ENCODE measurements at places on chromosomes 5 and 9.

- no peak overlapping the region for H3K4me3 ChIP-seq
- no peak overlapping the region for H3K27ac ChIP-seq
- H3K36me3 ChIP-seq = no peaks in the 10 kb centered on the region
- DNase-seq = peak; percentile 97
These were observed 157.4 kb downstream of the NR3C1 start for GRCh38 chr5:143245929-143246561.

GRCh38 chr5:2736872-2737271 lies 14.6 kb downstream of the IRX2 start:
- DNase-seq = no peak
- H3K4me1 ChIP-seq = peaks cover 3% of the 10 kb centered on the region
- peak overlapping the region; percentile 31 for H3K4me3 ChIP-seq
- peaks cover 38% of the 10 kb centered on the region for H3K27me3 ChIP-seq

GRCh38 chr5:159933531-159934485 lies 17.5 kb downstream of the ADRA1B start:
- H3K36me3 ChIP-seq = peaks cover 2% of the 10 kb centered on the region
- H3K27me3 ChIP-seq = no peaks in the 10 kb centered on the region
- no peak for DNase-seq

DNA sequence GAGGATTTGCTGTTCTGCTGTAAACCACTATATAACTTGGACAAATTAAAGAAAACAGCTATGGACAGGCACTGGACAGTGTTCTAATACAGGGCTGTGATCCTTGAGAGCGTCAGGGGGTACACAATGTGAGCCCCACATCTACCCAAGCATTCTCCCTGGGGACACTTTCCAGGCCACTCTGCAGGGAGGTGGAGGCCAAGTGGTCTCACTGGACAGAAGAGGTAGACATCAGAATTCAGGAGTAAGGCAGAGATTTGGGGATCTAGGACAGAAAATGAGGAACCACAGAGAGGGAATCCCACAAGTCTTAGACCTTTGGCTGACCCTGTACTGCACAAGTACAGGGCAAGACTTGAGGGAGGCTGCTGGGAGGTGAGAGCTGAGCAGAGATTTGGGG lies 3.8 kb upstream of the IGFBPL1 start:
- no peak overlapping the region for H3K27ac ChIP-seq
- no peak for DNase-seq
- no peaks in the 10 kb centered on the region for H3K4me1 ChIP-seq
- H3K4me3 ChIP-seq = no peak overlapping the region

- H3K4me1 ChIP-seq = no peaks in the 10 kb centered on the region
- no peak for DNase-seq
- no peaks in the 10 kb centered on the region for H3K36me3 ChIP-seq
- no peak overlapping the region for H3K4me3 ChIP-seq
- H3K27ac ChIP-seq = no peak overlapping the region
These were observed 71.2 kb downstream of the P4HA2 start for GRCh38 chr5:132156413-132156812.

DNA sequence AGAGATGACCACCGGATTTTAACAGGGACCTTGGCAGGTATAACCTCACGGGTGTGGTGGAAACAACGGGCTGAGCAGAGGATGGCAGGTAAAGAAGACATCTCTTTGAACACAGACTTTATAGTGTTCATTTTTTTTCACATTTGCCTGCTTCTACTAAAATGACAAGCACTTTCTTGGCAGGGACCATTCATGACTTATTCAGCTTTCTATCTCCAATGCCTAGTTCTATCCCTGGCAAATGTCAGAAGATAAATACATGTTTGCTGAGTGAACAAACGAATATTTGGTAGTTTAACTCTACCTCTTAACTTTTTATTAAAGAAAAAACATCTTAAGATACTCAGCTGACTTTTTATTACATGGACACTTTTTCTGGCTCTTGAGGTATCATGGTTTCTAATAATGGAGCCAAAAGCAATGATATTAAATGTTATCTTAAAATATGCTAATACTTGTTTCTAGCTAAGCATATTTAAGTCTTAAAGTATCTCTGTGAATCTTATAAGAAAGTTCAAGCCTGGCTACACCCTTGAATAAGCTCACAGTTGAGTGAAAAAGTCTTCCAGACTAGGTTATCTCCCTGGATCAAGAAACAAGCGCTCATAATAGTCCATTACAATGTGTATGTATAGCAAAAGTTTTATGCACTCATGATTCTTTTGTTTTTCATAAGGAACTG lies 8.5 kb downstream of the ELL2 start:
- H3K4me3 ChIP-seq = no peak overlapping the region
- no peak for DNase-seq
- no peaks in the 10 kb centered on the region for H3K36me3 ChIP-seq
- peaks cover under 1% of the 10 kb centered on the region for H3K4me1 ChIP-seq
- no peak overlapping the region for H3K27ac ChIP-seq

DNA sequence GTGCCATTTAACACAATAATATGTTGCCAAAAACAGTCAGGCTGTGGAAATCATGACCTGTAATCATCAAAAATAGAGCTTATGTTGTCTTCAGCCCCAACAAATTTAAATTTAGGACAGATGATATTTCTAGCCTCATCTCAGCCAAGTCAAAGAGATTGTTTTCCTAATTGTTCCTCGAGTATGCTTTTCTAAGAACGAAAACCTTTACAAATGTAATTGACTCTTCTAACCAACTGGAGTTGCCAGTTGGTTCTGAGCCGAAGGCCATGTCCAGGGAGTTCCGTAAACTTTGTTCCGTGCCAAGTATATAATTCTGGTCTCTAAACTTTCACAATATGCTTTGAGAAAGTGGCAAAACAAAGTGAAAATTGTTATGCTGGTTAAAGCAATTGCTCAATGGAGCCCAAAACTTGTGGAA lies 160.8 kb downstream of the CEMIP2 start:
- no peak overlapping the region for H3K4me3 ChIP-seq
- no peaks in the 10 kb centered on the region for H3K27me3 ChIP-seq
- H3K36me3 ChIP-seq = no peaks in the 10 kb centered on the region
- H3K4me1 ChIP-seq = no peaks in the 10 kb centered on the region

DNA sequence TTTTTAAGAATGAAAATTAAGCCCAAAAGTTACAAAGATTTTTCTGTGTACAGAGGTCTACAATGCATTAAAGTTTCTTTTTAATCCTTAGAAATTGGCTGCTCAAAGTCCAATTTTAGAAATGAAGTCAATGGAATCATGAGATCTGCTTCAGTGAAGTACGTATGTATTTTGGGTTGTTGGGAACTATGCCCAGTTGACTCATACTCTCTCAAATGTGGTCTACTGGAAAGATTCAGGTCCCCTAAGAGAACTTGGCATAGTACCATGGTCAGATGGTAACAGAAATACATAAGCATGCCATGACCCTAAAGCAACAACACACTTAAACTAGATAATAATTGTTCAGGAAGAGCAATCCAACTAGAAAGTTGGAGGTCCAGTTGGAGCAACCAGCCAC lies 23.0 kb downstream of the FBLL1 start:
- H3K27ac ChIP-seq = no peak overlapping the region
- H3K27me3 ChIP-seq = no peaks in the 10 kb centered on the region
- no peaks in the 10 kb centered on the region for H3K4me1 ChIP-seq
- no peak overlapping the region for H3K4me3 ChIP-seq

GRCh38 chr5:74075501-74076484 lies 449.8 kb downstream of the ARHGEF28 start:
- H3K4me3 ChIP-seq = no peak overlapping the region
- no peaks in the 10 kb centered on the region for H3K27me3 ChIP-seq
- H3K27ac ChIP-seq = peak overlapping the region; percentile 41
- no peak for DNase-seq

DNA sequence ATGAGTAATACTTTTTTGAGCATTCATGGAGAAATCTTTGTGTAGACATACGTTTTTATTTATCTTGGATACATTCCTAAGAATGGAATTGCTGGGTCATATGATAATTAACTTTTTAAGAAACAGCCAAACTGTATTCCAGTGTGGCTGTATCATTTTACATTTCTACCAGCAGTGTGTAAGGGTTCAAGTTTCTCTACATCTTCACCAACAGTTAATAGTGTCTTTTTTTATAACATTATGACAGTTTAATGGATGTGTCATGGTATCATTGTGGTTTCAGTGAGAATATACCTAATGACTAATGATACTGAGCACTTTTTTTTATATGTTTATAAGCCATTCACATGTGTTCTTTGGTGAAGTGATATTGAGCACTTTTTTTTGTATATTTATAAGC lies 52.4 kb downstream of the NIPBL start:
- no peaks in the 10 kb centered on the region for H3K36me3 ChIP-seq
- H3K4me3 ChIP-seq = no peak overlapping the region
- no peak overlapping the region for H3K27ac ChIP-seq
- no peaks in the 10 kb centered on the region for H3K4me1 ChIP-seq
- DNase-seq = no peak
- H3K27me3 ChIP-seq = no peaks in the 10 kb centered on the region

- H3K27me3 ChIP-seq = no peaks in the 10 kb centered on the region
- no peaks in the 10 kb centered on the region for H3K4me1 ChIP-seq
- no peak for DNase-seq
- H3K27ac ChIP-seq = no peak overlapping the region
- no peak overlapping the region for H3K4me3 ChIP-seq
These were observed 66.8 kb downstream of the PLPP1 start for GRCh38 chr5:55467862-55468551.

- H3K27me3 ChIP-seq = no peaks in the 10 kb centered on the region
- H3K27ac ChIP-seq = peak overlapping the region; percentile 78
- peaks cover 6% of the 10 kb centered on the region for H3K36me3 ChIP-seq
- no peaks in the 10 kb centered on the region for H3K4me1 ChIP-seq
- DNase-seq = no peak
These were observed 593 bp upstream of the NAA35 start for GRCh38 chr9:85940275-85940831.

- peaks cover 14% of the 10 kb centered on the region for H3K4me1 ChIP-seq
- H3K27me3 ChIP-seq = no peaks in the 10 kb centered on the region
- H3K36me3 ChIP-seq = no peaks in the 10 kb centered on the region
- DNase-seq = no peak
These were observed 20.9 kb upstream of the DUSP1 start for GRCh38 chr5:172791726-172792445.

DNA sequence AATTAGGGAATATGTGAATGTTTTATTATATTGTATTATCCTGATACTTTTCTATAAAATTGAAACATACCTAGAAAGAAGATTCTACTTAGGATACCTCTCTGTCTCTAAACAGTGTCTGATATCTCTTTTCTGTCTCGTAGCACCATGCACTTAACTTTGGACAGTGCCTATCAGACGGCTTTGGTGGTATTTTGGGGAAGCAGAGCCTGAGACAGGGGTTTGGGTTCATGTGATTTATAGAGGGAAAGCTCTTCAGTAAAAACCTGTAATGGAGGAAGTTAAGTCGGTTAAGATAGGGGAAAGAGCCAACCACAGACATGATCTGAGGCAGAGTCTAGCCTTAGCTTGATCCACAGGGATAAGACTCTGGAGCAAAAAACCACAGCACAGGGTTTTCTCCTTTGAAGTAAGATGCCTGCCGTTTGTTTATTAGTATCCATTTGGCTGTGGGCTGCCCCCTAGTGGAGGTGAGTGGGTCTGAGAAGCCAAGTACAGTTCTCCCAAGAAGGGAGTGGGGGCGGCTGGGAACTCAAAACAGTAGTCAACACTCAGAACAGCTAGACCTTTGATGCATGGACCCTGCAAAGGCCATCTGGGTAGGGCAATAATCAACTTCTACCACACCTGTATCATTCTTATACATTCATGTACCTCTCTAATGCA lies 141.2 kb upstream of the ASTN2 start:
- no peaks in the 10 kb centered on the region for H3K36me3 ChIP-seq
- no peaks in the 10 kb centered on the region for H3K27me3 ChIP-seq
- no peak overlapping the region for H3K27ac ChIP-seq
- no peaks in the 10 kb centered on the region for H3K4me1 ChIP-seq
- peak; percentile 73 for DNase-seq

GRCh38 chr5:153209016-153209415 lies 281.5 kb upstream of the GRIA1 start:
- no peak for DNase-seq
- no peaks in the 10 kb centered on the region for H3K4me1 ChIP-seq
- no peak overlapping the region for H3K4me3 ChIP-seq
- no peak overlapping the region for H3K27ac ChIP-seq
- no peaks in the 10 kb centered on the region for H3K36me3 ChIP-seq

DNA sequence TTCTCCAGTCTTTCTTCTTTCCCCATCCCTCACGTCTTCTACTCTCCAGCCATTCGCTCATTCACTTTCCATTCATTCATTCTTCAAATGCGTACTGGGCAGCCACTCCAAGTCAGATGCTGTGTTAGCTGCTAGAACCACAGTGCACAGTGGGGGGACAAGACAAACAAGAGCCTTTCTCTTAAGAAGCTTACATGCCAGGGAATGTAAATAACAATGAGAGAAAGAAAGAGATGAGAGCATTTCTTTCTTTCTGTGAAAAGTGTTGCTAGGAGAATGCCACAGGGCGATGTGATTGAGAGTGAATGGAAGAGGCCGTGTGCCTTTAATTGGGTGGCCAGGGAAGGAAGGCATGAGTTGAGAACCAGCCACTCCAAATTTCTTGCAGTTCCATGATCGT lies 46.3 kb upstream of the SMIM23 start:
- no peak for DNase-seq
- H3K4me1 ChIP-seq = no peaks in the 10 kb centered on the region
- no peaks in the 10 kb centered on the region for H3K36me3 ChIP-seq
- no peaks in the 10 kb centered on the region for H3K27me3 ChIP-seq
- no peak overlapping the region for H3K27ac ChIP-seq

DNA sequence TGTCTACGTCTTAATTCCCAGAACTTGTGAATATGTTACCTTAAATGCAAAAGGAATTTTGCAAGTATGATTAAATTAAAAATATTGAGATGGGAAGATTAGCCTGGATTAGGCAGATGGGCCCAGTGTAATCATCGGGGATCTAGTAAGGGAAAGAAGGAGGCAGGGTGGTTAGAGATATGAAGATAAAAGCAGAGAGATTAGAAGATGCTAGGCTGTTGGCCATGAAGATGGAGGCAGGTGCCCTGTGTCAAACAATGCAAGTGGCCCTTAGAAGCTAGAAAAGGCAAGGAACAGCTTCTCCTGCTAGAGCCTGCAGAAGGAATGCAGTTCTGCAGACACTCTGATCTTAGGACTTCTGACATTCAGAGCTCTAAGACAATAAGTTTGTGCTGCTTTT lies 28.8 kb upstream of the ISOC1 start:
- no peaks in the 10 kb centered on the region for H3K36me3 ChIP-seq
- no peak overlapping the region for H3K4me3 ChIP-seq
- H3K4me1 ChIP-seq = no peaks in the 10 kb centered on the region
- no peaks in the 10 kb centered on the region for H3K27me3 ChIP-seq

DNA sequence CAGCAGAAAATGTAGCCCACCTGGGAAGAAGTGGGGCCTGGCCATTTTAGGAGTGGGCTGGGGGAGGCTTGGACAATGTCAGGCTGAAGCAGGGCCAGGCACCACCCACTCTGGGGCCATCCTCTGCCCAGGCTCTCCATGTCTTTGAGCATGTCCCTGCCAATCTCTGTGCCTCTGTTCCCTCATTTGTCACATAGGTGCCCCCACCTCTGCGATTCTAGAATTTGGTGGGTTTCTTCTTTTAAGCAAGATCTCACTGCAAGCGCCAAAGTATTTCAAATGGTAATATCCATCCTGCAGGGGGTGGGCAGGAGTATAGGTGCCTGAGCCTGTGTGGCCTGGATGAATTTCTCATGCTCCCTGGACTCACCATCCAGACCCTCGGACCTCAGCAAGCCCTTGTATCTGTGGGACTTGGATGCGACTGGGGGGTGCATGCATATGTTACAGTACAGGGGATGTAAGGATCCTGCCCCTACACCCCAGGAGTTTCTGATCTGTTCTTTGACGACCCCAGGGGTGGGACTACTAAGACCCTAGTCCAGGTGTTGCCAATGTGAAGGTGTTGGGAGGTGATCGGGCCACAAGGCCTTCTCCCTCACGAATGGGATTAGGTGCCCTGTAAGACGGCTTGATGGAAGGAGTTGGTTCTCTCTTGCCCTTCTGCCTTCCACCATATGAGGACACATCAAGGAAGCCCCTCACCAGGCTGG lies 4.3 kb downstream of the CD74 start:
- H3K4me1 ChIP-seq = peaks cover 7% of the 10 kb centered on the region
- no peaks in the 10 kb centered on the region for H3K27me3 ChIP-seq
- no peak for DNase-seq
- no peak overlapping the region for H3K4me3 ChIP-seq
